ENCODE measurements at places on chromosomes 6 and 20. TPM values are rescaled to one million over a fixed set of nuclear protein-coding genes. Genes with fewer than 3 reads are reported as not detected.

GPX5 gene
- total RNA-seq = not detected

OPRM1 gene
- not detected for total RNA-seq

TNF gene
- total RNA-seq = not detected

PHACTR1 gene
- total RNA-seq = 4.9 TPM

RAE1 gene
- 17.5 TPM for total RNA-seq

FAM162B gene
- 9.5 TPM for total RNA-seq

GRCh38 chr6:14977747-14978382 is 268.0 kb upstream of the JARID2 start:
- no peak for DNase-seq
- no peak overlapping the region for H3K4me3 ChIP-seq
- H3K27me3 ChIP-seq = no peaks in the 10 kb centered on the region
- no peaks in the 10 kb centered on the region for H3K4me1 ChIP-seq
- no peaks in the 10 kb centered on the region for H3K36me3 ChIP-seq
- no peak overlapping the region for H3K27ac ChIP-seq

DNA sequence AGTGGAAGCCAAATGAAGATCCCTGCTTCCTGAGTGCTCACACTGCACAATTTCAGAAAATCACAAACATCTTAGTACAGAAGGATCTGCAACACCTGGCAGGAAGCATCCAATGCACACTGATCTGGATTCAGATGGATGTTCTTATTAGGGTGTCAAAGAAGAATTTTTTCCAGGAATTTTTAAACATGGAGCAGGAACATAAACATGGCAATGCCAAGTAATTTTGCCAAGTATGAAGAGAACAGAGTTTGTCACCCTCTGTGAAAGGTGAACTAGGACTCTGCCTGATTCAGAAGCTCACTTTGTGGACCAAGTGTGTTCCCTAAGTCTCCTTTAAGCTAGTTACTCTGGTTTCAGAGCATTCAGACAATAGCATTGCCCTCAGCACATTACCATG is 208.5 kb downstream of the EPHA7 start:
- H3K27ac ChIP-seq = no peak overlapping the region
- H3K36me3 ChIP-seq = no peaks in the 10 kb centered on the region
- no peaks in the 10 kb centered on the region for H3K4me1 ChIP-seq

DNA sequence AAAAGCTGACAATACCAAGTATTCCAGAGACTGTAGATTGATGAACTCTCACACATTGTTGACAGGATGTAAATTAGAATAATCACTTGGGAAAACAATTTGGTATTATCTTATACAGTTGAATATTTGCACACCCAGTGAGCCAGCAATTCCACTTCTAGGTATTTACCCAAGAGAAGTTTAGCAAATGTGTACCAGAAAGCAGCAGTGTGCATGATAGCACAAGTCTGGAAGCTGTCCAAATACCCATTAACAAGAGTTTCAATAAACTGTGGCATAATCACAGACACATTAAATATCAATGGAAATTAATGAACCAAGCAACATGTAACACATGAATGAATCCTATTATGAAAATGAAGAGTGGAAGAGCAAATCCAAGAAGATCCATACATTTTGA is 233.6 kb downstream of the TPBG start:
- no peak overlapping the region for H3K4me3 ChIP-seq
- no peaks in the 10 kb centered on the region for H3K4me1 ChIP-seq
- H3K36me3 ChIP-seq = no peaks in the 10 kb centered on the region
- DNase-seq = no peak
- H3K27me3 ChIP-seq = no peaks in the 10 kb centered on the region

DNA sequence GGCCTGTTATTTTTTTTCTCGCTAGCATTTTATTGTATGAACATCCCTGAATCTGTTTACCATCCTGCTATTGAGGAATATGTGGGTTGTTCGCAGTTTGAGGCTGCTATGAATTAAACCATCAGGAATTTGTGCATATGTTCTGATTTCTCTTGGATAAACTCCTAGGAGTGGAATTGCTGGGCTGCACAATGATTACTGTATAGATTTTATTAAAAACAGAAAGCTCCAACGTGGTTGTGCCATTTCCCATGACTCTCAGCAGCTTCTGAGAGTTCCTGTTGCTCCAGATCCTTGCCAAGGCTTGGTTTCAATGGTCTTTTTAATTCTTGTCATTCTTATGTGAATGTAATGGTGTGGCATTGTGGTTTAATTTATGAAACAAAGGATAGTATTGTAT is 75.1 kb downstream of the EDN3 start:
- no peaks in the 10 kb centered on the region for H3K27me3 ChIP-seq
- no peak overlapping the region for H3K27ac ChIP-seq
- no peak for DNase-seq
- H3K36me3 ChIP-seq = no peaks in the 10 kb centered on the region
- H3K4me1 ChIP-seq = no peaks in the 10 kb centered on the region
- H3K4me3 ChIP-seq = no peak overlapping the region

- no peaks in the 10 kb centered on the region for H3K27me3 ChIP-seq
- no peaks in the 10 kb centered on the region for H3K4me1 ChIP-seq
- no peaks in the 10 kb centered on the region for H3K36me3 ChIP-seq
- no peak for DNase-seq
- H3K4me3 ChIP-seq = no peak overlapping the region
These were observed 82.8 kb upstream of the CDYL start for GRCh38 chr6:4693173-4693970.

DNA sequence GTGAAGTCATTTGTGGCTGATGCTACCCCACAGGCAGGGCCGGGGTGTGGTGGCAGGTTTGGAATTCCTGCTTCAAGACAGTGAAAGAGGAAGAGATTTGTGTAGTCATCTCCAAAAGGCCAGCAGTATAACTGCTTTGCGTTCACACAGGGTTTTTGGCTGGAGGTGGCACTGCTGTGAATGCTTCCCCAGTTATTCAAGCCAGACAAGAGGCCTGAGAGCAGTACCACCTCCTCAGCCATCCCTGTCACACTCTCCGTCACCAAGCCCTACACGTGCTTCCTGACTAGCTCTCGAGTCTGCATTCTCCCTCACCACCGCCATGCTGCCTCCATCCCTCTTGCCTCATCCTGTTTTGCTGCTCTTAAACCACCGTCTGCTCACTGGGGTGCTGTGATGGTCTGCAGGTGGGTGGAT is 23.9 kb downstream of the ARMC2 start:
- peak; percentile 8 for DNase-seq
- H3K27me3 ChIP-seq = no peaks in the 10 kb centered on the region
- no peak overlapping the region for H3K4me3 ChIP-seq
- no peaks in the 10 kb centered on the region for H3K36me3 ChIP-seq

DNA sequence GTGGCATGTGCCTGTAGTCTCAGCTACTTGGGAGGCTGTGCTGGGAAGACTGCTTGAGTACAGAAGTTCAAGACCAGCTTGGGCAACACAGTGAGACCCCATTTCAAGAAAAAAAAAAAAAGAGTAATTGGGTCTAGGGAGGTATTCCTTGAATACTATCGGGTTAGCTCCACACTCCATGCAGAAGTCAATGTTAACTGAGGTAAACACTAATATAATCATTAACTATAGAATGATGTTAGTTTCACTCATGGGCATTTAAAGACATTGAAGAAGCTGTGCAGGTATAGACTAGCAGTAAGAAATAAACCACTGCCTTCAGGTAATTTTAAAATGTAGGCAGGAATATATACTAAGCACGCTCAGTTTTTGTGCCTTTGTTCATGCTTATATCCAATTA is 32.6 kb downstream of the MDN1 start:
- no peak overlapping the region for H3K4me3 ChIP-seq
- H3K27ac ChIP-seq = no peak overlapping the region
- no peaks in the 10 kb centered on the region for H3K4me1 ChIP-seq
- no peak for DNase-seq
- H3K36me3 ChIP-seq = peaks cover 25% of the 10 kb centered on the region
- H3K27me3 ChIP-seq = no peaks in the 10 kb centered on the region

DNA sequence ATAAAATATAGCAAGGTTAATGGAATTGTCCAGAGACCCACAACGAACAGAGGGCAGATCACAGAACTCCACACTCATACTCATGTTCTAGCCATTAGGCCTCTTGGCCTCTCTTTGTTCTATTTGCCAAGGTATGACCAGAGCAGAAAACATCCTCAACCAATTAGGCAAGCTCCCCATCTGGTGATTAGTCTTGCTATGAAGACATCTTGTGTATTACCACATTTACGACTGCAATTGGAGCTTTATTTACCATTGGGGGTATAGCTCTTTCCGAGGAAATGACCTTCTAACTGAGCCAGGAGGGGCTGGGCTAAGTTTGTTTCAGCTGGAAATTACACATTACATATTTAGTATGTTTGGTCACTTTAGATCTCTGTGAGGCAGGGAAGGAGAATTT is 593.9 kb downstream of the CD109 start:
- no peak overlapping the region for H3K27ac ChIP-seq
- DNase-seq = no peak
- peaks cover 7% of the 10 kb centered on the region for H3K4me1 ChIP-seq
- H3K36me3 ChIP-seq = no peaks in the 10 kb centered on the region
- no peak overlapping the region for H3K4me3 ChIP-seq

GRCh38 chr20:20425823-20426654 is 58.1 kb downstream of the INSM1 start:
- H3K36me3 ChIP-seq = no peaks in the 10 kb centered on the region
- H3K27me3 ChIP-seq = no peaks in the 10 kb centered on the region
- no peak overlapping the region for H3K27ac ChIP-seq
- no peaks in the 10 kb centered on the region for H3K4me1 ChIP-seq
- DNase-seq = no peak

DNA sequence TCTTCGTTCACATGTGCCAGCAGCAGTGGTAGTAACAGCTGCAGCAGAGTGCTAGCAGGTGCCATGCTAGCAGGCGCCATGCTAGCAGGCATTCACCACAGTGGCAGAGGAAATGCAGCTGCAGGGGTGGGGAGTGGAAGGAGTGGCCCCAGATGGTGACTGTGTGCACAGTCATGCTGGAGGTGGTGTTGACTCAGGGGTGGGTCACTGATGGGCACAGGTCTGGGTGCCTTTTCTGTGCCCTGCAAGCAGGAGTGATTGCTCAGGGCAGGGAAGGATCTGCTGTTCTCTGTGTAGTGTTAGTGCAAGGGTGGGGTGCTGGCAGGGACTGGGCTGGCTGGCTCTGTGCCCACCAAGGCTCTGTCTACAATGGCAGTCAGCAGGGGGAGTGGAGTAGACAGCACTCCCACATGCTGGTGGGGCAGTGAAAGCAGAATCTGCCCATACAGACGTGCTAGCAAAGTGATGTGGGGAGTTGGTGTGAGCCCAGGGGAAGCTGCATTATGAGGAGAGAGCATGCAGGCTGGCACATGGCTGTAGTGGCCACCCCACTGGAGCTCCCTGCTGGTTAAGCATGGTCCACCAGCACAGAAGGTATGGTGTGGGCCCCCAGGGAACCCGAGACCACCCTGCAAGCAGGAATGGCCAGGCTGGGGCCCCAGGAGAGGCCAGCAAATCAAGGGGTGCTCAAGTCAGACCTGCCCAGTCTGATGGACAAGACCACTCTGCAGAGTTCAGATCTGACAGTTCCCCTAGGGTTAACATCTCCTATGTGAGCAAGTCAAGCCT is 11.4 kb upstream of the TSPYL4 start:
- no peaks in the 10 kb centered on the region for H3K4me1 ChIP-seq
- no peak for DNase-seq
- H3K4me3 ChIP-seq = no peak overlapping the region
- no peaks in the 10 kb centered on the region for H3K27me3 ChIP-seq

DNA sequence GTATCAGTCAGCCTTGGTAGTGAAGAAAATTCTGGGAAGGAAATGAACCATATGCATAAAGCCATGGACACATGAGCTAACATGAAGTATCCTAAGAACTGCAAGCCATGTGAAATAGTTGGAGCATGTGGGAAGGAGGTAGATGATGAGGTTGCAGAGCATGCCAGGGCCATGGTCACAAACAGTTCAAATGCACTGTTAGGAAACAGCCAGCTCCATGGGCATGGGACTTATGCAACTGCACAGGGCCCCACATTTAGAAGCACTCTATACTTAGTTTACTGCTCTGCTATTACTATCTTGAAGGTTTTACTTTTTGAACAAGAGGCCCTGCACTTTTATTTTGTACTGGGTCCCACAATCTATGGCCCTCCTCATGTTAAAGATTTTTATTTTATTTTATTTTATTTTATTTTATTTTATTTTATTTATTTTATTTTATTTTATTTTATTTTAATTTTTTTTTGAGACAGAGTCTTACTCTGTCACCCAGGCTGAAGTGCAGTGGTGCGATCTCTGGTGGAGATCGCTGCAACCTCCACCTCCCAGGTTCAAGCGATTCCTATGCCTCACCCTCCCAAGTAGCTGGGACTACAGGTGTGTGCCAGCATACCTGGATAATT is 169.1 kb downstream of the IBTK start:
- H3K27ac ChIP-seq = no peak overlapping the region
- no peaks in the 10 kb centered on the region for H3K36me3 ChIP-seq
- no peaks in the 10 kb centered on the region for H3K4me1 ChIP-seq
- no peaks in the 10 kb centered on the region for H3K27me3 ChIP-seq
- DNase-seq = no peak

GRCh38 chr6:63493557-63493956 is 78.7 kb upstream of the LOC128125822 start:
- no peak overlapping the region for H3K27ac ChIP-seq
- no peaks in the 10 kb centered on the region for H3K36me3 ChIP-seq
- H3K4me3 ChIP-seq = no peak overlapping the region

GRCh38 chr6:9131616-9132015 is 696.3 kb upstream of the SLC35B3 start:
- no peaks in the 10 kb centered on the region for H3K4me1 ChIP-seq
- no peak overlapping the region for H3K27ac ChIP-seq
- no peaks in the 10 kb centered on the region for H3K27me3 ChIP-seq
- no peaks in the 10 kb centered on the region for H3K36me3 ChIP-seq
- DNase-seq = peak; percentile 74
- no peak overlapping the region for H3K4me3 ChIP-seq

GRCh38 chr6:87982134-87982533 is 65.5 kb upstream of the SPACA1 start:
- H3K27me3 ChIP-seq = no peaks in the 10 kb centered on the region
- no peaks in the 10 kb centered on the region for H3K4me1 ChIP-seq
- H3K4me3 ChIP-seq = no peak overlapping the region
- H3K27ac ChIP-seq = no peak overlapping the region
- H3K36me3 ChIP-seq = no peaks in the 10 kb centered on the region

DNA sequence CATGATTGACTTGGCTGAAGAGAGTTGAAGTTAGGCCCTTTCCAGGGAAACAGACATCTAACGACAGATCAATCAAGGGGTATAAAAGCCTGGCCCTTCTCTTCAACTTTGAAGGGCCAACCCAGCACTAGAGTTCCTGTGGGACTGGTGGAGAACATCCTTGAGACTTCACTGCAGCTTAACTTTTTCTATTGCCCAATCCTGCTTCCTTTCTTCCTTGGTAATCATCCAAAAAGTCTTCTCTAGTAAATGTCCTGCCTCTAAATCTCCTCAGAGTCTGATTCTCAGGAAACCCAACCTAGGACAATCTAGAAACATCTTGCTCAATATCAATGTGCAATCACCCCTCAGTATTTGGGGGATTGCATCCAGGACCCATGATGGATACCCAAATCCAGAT is 1.9 kb downstream of the MKKS start:
- no peaks in the 10 kb centered on the region for H3K27me3 ChIP-seq
- H3K4me3 ChIP-seq = no peak overlapping the region
- DNase-seq = no peak
- no peaks in the 10 kb centered on the region for H3K36me3 ChIP-seq
- H3K4me1 ChIP-seq = peaks cover 15% of the 10 kb centered on the region
- H3K27ac ChIP-seq = no peak overlapping the region

- H3K4me1 ChIP-seq = no peaks in the 10 kb centered on the region
- no peaks in the 10 kb centered on the region for H3K27me3 ChIP-seq
- peaks cover 98% of the 10 kb centered on the region for H3K36me3 ChIP-seq
These were observed 12.7 kb downstream of the RBM39 start for GRCh38 chr20:35729283-35729807.

Measured in thyroid gland (tissue), 4 donors.